Transverse colon (tissue), 4 donors: ENCODE measurements at places on chromosomes 16 and 17. TPM values are rescaled to one million over a fixed set of nuclear protein-coding genes. Genes with fewer than 3 reads are reported as not detected.

RAB26 gene
- total RNA-seq = 15.6 TPM

GRCh38 chr17:50212121-50212843 is 10.9 kb upstream of the COL1A1 start:
- H3K4me1 ChIP-seq = peaks cover 29% of the 10 kb centered on the region
- H3K27ac ChIP-seq = peak overlapping the region; percentile 90

TBC1D3E gene
- total RNA-seq = not detected

GRCh38 chr17:45413498-45413923 is 19.2 kb downstream of the ARHGAP27 start:
- H3K27me3 ChIP-seq = no peaks in the 10 kb centered on the region
- H3K36me3 ChIP-seq = no peaks in the 10 kb centered on the region

DNA sequence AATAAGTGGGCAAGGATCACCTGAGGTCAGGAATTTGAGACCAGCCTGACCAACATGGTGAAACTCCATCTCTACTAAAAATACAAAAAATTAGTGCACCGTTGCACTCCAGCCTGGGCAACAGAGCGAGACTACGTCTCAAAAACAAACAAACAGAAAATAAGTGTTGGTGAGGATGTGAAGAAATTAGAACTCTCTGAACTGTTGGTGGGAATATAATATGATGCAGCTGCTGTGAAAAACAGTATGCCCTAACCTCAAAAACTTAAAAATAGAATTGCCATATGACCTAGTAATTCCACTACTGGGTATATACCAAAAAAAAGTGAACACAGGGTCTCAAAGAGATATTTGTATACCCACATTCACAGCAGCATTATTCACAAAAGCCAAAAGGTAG is 26.1 kb downstream of the GLG1 start:
- H3K27ac ChIP-seq = no peak overlapping the region
- H3K27me3 ChIP-seq = no peaks in the 10 kb centered on the region
- H3K4me1 ChIP-seq = peaks cover 4% of the 10 kb centered on the region
- no peak overlapping the region for H3K4me3 ChIP-seq
- no peaks in the 10 kb centered on the region for H3K36me3 ChIP-seq
- no peak for DNase-seq

- peaks cover 31% of the 10 kb centered on the region for H3K4me1 ChIP-seq
- H3K27me3 ChIP-seq = no peaks in the 10 kb centered on the region
- no peaks in the 10 kb centered on the region for H3K36me3 ChIP-seq
- no peak overlapping the region for H3K4me3 ChIP-seq
- H3K27ac ChIP-seq = peak overlapping the region; percentile 45
Observed at GRCh38 chr17:2076087-2076984, 21.4 kb downstream of the HIC1 start.
